Small intestine (tissue), 16 donors: ENCODE measurements at places on chromosomes 13 and 19. TPM values are rescaled to one million over a fixed set of nuclear protein-coding genes. Genes with fewer than 3 reads are reported as not detected.

DNA sequence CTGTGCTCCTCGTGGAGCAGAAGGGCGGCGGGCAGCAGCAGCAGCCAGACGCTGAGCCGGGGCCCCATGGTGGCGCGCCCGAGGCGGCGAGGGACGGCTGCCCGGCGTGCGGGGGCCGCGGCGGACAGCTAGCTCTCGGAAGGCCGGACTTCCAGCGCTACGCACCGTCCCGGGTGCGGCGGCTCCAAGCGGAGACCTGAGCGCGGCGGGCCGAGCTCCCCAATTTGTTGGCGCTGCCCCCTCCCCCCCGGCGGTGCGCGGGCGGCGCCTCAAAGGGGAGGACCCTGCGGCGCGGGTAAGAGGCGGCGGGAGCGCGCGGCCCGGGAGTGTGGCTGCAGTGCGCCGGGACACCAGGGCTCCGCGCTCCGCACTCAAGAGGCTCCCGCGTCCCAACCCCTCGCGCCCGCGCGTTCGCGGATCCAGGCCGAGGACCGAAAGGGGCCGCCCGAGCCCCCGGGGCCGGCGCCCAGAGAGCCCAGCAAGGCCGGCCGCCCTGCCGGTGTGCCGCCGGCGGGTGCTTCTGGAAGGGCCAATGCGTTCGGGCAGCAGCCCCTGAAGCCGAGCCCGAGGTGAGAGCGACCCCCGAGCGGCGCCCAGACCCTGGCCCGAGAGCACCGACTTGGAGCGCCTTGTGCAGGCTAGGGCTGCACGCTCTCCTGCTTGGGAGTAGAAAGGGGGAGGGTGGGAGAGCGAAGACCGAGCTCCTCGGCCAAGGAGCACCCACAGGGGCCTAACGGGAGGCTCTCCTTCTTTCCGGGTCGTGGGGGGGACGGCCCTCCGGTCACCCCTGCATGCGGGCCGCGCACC is at the start of the genes COL4A1 and COL4A2:
COL4A1 (minus strand) TSS at position 198 of the 807 bp plus-strand sequence; CDS start at position 68, 130 bp downstream.
COL4A2 (plus strand) TSS at position 325 of the 807 bp plus-strand sequence. CDS start 620 bp downstream, outside the sequence.
- DNase-seq = peak; percentile 81

DNA sequence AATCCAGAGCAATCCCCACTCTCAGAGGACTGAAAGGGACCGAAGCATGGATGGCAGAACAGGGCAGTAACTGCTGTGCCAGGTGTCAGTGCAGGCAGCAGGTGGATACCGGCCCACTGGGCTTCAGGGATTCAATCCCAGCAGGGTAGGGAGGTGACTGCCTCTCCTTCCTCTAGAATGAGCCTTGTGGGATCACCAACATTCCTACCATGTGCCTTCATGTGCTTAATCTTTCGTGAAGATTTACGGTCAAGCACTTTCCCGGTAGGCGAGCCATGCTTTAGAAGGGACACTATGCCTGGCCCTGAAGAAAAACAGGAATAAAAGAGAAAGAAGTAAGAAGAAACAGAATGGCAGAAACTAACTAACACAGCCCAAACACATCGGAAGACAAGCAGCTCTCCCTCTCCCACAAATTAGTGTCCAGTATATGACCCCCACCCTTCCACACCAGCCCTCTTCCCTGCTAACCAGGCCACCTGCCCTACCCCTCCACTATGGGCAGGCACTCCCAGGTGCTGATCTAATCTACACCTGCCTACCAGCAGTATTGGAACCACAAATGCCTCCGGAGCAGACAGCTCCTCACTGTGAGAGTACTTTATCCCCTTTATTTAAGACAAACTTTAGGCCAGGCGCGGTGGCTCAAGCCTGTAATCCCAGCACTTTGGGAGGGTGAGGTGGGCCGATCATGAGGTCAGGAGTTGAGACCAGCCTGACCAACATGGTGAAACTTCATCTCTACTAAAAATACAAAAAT is 162.5 kb downstream of the NUFIP1 start:
- no peak for DNase-seq

- DNase-seq = no peak
These were observed 9.8 kb downstream of the TEX30 start for GRCh38 chr13:102763741-102764140.

DNA sequence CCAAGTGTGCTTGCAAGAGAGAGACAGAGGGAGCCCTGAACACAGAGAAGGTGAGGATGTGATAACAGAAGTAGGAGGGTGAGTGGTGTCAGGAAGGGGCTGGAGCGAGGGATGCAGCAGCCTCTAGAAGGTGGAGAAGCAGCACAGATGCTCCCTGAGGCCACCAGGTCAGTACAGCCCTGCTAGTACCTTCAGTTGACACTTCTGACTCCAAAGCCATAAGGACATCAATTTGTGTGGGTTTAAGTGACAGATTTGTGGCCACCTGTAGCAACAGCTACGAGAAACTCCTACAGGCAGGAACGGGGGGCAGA is 6.9 kb downstream of the ERICH4 start:
- DNase-seq = no peak

DNA sequence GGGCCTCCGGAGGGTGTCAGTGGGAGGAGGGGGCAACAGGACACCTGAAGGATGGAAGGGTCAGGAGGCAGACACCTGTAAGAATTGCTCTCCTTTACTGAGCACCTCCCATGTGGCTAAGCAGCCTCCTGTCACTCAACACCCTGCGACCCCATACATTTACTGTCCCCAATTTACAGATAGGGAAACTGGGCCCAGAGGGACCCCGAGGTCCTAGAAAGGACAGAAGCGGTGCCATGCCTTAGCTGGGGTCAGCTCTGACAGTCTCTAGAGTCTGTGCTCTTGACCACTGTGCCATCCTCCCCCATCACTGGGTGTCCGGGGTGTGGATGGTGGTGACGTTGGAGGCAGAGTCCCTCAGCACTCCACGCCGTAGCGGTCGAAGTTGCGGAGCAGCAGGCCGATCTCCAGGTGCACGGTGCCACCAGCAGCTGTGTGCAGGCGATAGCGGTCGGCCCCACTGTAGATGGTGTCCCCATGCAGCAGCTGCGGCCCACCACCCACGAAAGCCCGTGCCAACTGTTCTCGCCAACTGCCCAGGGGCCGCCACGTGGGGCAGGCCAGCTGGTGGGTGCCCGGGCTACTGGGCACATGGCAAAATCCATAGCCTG is 726 bp upstream of the TGFB1 start:
- DNase-seq = no peak

DNA sequence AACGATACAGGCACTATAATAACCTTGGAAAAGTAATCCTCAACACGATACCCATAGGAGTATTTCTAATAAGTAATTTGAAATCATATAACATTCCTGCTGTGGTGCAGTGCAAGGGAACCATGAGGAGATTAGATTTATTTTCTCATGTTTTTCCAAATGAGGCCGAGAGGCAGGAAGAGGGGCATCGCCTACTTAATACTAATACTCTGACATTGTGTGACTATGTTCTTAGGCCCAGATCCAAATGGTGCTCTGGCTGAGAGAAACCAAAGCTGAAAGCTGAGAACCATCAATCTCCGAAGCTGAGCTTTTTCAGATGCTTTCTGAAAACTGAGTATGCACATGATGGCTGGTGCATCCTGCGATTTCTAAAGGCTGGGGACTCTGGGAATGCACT is 248.0 kb upstream of the MAB21L1 start:
- no peak for DNase-seq

GRCh38 chr13:34822650-34823049 is 119.4 kb upstream of the NBEA start:
- DNase-seq = no peak

- peak; percentile 40 for DNase-seq
These were observed 123.1 kb downstream of the RBM26 start for GRCh38 chr13:79282976-79283375.

- DNase-seq = no peak
These were observed 56.2 kb downstream of the RGCC start for GRCh38 chr13:41513600-41513999.

- DNase-seq = no peak
These were observed 14.5 kb downstream of the KPNA3 start for GRCh38 chr13:49777746-49778614.

GRCh38 chr13:93147946-93148345 is 78.7 kb upstream of the GPC6 start:
- no peak for DNase-seq

- DNase-seq = no peak
These were observed 10.3 kb downstream of the AKT2 start for GRCh38 chr19:40274585-40275544.

DNA sequence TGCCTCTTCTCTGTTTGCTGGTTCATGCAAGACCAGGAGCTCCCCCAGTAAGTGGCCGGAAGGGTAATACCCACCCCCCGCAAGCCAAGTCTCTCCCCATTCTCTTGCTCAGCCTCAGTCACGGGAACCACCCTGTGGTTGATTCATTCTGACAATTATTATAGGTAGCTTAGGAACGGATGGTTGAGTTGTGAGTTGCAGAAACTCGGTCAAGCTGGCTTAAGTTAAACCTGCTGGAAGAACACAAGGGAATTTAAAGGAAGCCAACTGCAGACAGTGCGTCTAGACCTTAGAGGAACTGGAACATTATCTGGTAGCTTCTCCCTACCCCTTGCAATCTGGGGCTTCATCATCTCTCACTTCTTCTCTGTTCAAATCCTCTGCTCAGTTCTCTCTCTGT is 8.9 kb downstream of the FPR1 start:
- no peak for DNase-seq

GRCh38 chr19:53130506-53130905 is 2.2 kb downstream of the ZNF415 start:
- no peak for DNase-seq

DNA sequence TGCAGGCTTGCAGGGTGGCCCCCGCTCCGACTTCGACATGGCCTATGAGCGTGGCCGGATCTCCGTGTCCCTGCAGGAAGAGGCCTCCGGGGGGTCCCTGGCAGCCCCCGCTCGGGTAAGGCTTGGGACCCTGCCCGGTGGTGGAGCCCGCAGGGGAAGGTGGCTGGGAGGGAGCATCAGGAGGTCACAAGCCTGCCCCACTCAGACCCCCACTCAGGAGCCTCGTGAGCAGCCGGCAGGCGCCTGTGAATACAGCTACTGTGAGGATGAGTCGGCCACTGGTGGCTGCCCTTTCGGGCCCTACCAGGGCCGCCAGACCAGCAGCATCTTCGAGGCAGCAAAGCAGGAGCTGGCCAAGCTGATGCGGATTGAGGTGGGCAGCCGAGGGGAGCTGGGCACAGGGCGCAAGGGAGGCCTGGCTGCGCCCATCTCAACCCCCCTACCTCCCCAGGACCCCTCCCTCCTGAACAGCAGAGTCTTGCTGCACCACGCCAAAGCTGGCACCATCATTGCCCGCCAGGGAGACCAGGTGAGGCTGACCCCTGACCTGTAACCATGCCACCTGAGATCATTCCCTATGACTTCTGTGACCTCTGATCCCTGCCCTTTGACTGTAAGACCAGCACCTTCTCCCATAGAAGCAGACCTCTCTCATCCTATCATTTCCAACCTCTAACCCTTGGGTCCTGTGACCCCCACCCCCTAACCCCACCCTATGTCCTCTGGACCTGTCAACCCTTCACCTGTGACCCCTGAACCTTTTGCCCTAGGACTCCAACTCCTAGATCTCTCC is 7.2 kb downstream of the PNPLA6 start:
- no peak for DNase-seq

GRCh38 chr13:112908342-112908741 is 60.7 kb upstream of the MCF2L start:
- DNase-seq = no peak

Gene LRFN3
- 3.5 TPM for polyA plus RNA-seq

Gene LENG8
- polyA plus RNA-seq = 51.6 TPM

Gene FLT1
- polyA plus RNA-seq = 8.8 TPM

Gene KLK2
- not detected for polyA plus RNA-seq

Gene MAST1
- 1.1 TPM for polyA plus RNA-seq

Gene ZDHHC20
- 68.8 TPM for polyA plus RNA-seq

Gene ZNF728
- not detected for polyA plus RNA-seq
